Dorsolateral prefrontal cortex (tissue), 122 donors: ENCODE measurements at places on chromosomes 4 and X.

DNA sequence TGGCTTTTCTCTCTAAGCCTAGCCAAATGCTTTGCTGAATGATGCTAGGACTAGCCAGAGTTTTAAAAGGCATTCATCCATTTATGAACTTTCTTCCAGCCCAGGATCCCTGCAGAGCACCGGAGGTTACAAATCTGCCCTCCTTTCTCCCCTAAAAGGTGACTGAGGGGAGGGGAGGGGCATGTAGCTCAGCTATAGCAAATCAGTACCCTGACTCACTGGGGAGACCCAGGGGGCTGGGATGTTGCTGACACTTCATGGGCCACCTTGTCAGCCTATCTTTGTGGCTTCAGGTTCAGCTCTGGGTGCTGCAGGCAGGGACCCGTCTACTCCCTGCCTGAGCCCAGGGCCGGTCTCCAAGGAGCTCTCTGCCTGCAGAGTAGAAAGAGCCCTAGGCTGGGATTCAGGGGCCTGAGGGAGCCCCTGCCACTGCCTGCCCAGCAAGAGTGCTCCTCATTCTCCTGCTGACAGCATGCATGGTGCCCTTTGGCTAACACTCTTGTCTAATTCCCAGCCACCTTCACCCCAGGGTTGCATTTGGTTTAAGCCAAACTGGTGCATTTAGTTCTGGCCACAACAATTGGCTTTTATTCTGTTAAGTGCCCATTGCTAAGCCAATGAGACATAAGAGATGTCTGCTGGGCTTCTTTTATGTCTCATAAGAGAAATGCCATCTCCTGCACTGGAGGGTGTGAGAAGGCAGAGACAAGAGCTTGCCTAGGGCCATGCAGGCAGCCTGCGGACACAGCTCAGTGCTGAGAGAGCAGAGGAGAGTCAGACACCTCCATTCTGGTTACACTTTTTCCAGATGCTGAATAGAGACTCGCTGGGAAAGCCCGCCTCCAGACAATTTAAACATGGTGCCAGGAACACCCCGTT lies 11.9 kb upstream of the UBA6 start:
- DNase-seq, result no peak

GRCh38 chr4:174317531-174317930 lies 33.8 kb downstream of the CEP44 start:
- no peak for DNase-seq

- DNase-seq, result no peak
These were observed 103.6 kb downstream of the PRKX start for GRCh38 chrX:3609810-3610209.

DNA sequence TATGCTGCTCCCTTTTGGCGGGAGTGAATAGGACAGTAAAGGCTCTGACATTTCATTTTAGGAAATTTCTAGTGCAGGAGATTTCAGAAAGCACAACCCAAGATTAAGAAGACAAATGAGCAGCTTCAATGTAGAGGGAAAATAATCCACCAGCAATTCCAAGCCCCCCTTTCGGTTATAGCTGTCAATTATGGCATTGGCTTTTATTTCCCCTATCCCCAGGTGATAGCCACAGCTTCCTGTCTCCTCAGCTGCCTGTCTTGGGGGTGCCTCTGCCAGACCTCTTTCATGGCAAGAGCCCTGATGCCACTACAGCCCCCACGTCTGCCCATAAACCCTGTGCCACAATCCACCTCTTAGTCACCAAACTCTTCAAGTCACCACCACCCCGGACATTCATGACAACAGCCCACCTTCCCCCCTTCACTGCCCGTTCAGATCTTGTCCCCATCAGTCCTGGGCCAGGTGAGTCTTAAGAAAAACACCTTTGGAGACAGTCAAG lies 48.4 kb upstream of the CLNK start:
- DNase-seq, result no peak

DNA sequence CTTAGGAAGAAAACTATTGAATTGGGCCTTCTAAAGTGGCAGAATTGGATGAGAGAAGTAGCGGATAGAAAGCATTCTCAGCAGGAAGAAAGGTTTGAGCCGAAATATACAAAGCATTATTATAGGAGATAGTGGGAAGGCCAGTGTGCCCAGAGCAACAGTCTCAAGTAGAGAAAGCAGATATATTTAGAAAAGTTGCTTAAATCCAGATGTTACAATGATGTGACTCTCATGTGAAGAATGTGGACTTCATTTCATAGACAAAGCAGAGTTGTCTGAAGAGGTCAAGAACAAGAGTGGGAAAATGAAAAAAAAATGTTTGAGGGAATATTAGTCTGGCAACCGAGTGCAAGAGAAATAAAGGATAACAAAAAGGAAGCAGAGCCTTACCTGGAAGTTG lies 66.9 kb downstream of the SYNPO2 start:
- DNase-seq, result no peak

DNA sequence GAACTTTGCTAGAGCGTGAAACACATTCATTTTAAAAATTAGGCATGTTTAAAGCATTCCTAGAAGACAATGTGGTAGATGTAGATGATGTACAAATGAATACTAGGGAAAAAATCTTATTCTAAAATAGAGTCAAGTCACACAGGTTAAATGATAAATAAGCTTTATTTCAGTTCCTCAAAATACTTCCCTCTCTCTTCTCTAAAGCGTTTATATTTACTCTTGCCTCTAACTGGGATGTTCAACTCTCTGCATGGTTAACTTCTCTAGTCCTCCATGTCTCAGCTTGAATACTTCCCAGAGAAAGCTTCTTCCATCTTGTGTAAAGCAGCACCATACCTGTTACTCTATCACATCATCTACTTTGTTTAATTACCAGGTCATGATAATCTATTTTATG lies 30.9 kb upstream of the GLRA3 start:
- no peak for DNase-seq

DNA sequence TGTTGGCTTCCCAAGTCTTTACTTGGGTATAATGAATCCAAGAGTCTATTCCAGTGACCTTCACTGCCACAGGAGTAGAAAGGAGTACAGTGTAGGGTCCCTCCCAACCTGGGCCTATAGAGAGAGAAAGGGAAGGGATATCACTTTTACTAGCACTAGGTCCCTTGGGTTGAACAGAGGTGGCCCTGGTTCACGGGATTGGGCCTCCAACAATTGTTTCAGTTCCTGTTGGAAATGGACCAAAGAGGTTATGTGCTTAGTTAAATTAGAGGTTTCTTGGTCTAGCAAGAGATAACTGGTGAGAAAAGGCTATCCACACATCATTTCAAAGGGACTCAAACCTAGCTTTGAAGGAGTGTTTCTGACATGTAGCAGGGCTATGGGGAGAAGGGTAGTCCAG lies 57.1 kb upstream of the MED14 start:
- DNase-seq, result no peak

DNA sequence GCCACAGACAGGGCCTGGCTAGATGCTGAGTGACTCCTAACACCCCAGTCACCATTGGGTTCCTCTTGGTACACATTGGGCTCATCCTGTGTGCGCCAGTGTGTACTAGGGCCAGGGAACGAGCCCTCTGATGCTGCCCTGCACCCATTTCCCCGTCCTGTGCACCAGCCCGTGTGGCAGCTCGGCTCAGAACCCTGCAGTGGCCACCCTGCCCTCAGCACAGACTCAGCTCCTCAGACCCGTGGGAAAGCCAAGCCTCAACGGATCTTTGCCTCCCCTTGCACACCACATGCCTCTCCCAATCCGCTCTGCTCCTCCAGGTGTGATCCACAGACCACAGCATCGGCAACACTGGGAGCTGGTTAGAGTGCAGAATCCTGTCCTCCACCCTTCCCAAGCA lies 38.6 kb downstream of the EVC start:
- DNase-seq, result no peak

GRCh38 chr4:184346682-184347081 lies 127.7 kb downstream of the IRF2 start:
- no peak for DNase-seq

DNA sequence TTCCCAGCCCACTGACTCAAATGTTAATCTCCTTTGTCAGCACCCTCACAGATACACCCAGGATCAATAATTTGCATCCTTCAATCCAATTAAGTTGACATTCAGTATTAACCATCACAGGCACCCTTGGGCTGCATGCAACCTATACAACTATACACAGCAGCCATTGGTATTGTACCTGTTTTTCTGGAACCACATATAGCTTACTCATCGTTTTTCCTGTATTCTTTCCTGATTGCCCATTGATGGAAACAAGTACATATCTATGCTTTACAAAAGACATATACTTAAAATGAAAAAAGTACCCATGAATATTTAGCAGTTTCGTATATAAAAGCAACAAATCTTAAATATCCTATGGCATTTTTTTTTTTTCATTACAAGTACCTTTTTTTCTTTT lies 3.7 kb upstream of the FOXR2 start:
- DNase-seq, result no peak
